Aortic smooth muscle cell (primary cell): ENCODE measurements at places on chromosomes 4 and X. TPM values are rescaled to one million over a fixed set of nuclear protein-coding genes. Genes with fewer than 3 reads are reported as not detected.

The TEC gene
- total RNA-seq = 0.37 and 0.92 TPM in 2 replicates

The LIAS gene
- 4.6 and 5.0 TPM in 2 replicates for total RNA-seq

The PDZD4 gene
- 0.37 and 0.53 TPM in 2 replicates for total RNA-seq

The MSANTD1 gene
- 0.53 and 0.56 TPM in 2 replicates for total RNA-seq

The ARHGAP6 gene
- total RNA-seq = 9.9 and 11.0 TPM in 2 replicates

The FAM9B gene
- total RNA-seq = not detected in 2 replicates

The ATP7A gene
- total RNA-seq = 18.2 and 20.3 TPM in 2 replicates

The TMEM271 gene
- not detected in 2 replicates for total RNA-seq

The SPARCL1 gene
- 0.13 and 0.19 TPM in 2 replicates for total RNA-seq

The MED28 gene
- 7.4 and 9.9 TPM in 2 replicates for total RNA-seq

The GPR119 gene
- not detected in 2 replicates for total RNA-seq

The ADRA2C gene
- total RNA-seq = 0.06 and 0.66 TPM in 2 replicates

The CFAP99 gene
- total RNA-seq = 0.12 and 0.13 TPM in 2 replicates

The MTTP gene
- 0.13 and 0.25 TPM in 2 replicates for total RNA-seq

The CCDC149 gene
- 18.0 and 18.2 TPM in 2 replicates for total RNA-seq

The STPG2 gene
- 0.06 and 0.13 TPM in 2 replicates for total RNA-seq

The EVC2 gene
- total RNA-seq = 9.2 and 9.6 TPM in 2 replicates

The IL9R gene
- total RNA-seq = 0.12 and 0.13 TPM in 2 replicates

The TMEM31 gene
- not detected in 2 replicates for total RNA-seq

The HELT gene
- total RNA-seq = not detected in 2 replicates

The SHOX gene
- total RNA-seq = not detected in 2 replicates

The TCP11X2 gene
- not detected in 2 replicates for total RNA-seq

The RAB33A gene
- 0.53 and 0.93 TPM in 2 replicates for total RNA-seq

The FAT4 gene
- 7.0 and 29.0 TPM in 2 replicates for total RNA-seq

The CENPE gene
- 10.5 and 14.5 TPM in 2 replicates for total RNA-seq

The SLIT2 gene
- total RNA-seq = 17.0 and 17.3 TPM in 2 replicates

The TLR6 gene
- 1.4 and 1.8 TPM in 2 replicates for total RNA-seq

The SUPT20HL2 gene
- not detected in 2 replicates for total RNA-seq

The DDX53 gene
- not detected in 2 replicates for total RNA-seq

The KCNE5 gene
- 0.25 and 0.40 TPM in 2 replicates for total RNA-seq

The HOPX gene
- total RNA-seq = 0.26 and 0.68 TPM in 2 replicates

The TAF7L gene
- total RNA-seq = 0.25 and 0.26 TPM in 2 replicates

The ABCG2 gene
- 1.7 and 1.8 TPM in 2 replicates for total RNA-seq

The GABRQ gene
- total RNA-seq = not detected in 2 replicates

The EPHA5 gene
- total RNA-seq = 0.53 and 2.9 TPM in 2 replicates

The LUZP4 gene
- not detected in 2 replicates for total RNA-seq

The PPP2R2C gene
- total RNA-seq = under 0.01 and 0.06 TPM in 2 replicates

The GCNA gene
- total RNA-seq = 1.7 and 2.7 TPM in 2 replicates

The PDE6B gene
- total RNA-seq = 0.37 TPM in 1 of 2 replicates, not detected in the other
